ENCODE measurements at places on chromosomes 5 and 9. TPM values are rescaled to one million over a fixed set of nuclear protein-coding genes. Genes with fewer than 3 reads are reported as not detected.

GRCh38 chr5:56429110-56429561 is 196.0 kb upstream of the ANKRD55 start:
- DNase-seq, result no peak

DNA sequence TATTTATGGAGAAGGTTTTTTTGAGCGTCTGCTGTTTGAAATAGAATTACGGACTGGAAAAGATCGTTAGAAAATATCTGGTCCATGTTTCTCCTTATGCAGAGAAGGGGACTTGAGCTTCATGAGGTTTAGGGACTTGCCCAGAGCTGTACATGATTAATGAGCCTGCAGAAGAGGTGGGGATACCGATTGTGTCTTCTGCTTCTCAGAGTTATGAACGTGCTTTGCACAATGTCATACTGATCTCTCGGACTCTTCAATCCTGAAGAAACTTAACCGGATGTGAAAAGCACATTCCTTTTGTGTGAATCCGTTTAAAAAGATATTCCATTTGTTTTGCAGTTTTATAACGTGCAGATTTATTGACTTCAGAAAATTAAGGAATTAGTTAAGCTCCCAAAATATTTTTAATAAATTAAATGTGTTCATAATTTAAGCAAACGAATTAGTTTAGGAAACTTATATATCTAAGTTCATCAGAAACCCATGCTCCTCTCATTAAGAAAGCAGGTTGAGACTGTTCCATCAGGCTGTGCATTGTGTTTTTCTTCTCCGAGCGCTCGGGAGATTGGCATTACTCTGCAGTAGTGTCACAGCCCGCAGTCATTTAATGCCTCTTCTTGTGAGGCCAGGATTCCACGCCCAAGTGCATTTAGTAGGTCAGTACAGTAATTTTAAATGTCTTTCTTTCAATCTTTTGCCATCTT is 40.8 kb upstream of the MEF2C start:
- no peak for DNase-seq

DNA sequence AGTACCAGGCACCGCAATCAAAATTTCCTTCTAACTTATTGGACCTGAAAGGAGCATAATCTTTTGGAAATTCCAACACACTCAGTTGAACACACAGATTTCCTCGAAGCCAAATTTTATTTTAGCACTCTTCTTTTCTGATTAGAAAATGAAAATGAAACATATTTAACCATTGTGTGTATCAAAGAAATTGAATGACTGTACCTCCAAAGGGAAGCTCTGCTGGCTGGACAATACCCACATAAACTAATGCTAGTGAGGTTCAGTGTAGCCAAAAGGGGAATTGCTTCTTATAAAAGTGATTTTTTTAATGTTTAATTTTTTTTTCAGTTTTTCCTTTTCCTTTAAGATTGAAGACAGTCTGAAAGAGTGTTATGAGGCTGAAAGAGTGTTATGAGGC is 239.6 kb upstream of the NREP start:
- DNase-seq, result no peak

DNA sequence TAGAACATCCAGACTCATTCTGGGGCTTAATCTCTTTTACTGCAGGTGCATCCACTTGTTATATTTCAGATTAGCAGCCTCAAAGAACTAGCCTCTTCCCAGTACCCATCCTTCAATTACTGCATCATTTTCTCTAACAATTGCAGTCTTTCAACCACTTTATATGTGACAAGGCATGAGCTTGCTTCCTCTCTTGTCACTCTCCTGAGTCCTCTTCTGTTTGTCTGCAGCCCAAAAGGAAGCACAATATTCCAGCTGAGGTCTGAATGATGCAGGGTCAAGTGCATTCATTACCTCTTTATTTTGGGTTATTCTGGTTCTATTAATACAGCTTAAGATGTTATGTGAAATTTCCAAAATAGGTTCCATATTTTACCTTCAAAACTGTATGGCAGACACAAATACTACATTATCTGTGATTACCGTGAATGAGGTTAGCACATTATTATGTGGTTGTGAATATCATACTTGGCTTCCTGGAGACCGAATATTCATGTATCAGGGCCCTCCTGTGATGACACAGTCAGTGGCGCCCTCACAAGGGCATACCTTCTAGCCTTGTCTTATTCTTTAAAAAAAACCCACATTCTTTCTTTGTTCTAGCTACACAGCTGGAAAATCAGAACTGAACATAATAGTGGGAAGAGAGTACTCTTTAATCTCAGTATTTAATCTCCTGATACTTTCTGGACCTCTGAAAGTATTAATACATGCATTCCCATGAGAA is 323.8 kb downstream of the PDE4D start:
- no peak for DNase-seq

DNA sequence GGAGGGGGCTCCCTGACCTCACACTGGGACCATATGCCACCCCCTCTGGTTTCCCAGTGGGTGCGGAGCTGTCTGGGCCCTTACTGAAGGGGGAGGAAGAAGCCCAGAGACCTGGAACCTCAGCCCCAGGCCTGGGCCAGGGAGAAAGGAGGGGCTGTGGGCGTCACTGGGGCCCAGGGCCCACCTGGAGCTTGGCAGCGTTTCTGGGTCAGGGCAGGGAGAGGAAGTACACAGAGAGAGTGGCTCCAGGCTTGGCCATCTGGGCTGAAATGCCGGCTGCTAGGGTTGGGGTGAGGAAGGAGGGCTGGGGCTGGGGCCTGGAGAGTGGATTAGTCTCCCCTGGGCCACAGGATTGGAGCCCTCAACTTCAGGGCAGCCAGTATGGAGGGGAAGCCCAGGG is 6.4 kb upstream of the DAB2IP start:
- no peak for DNase-seq

The ACSL6 gene
- 0.49 TPM for total RNA-seq

The DMGDH gene
- 4.2 TPM for total RNA-seq

The NOXA1 gene
- 2.9 TPM for total RNA-seq
